ENCODE measurements at places on chromosomes 7 and 10.

- no peak for DNase-seq
Observed at GRCh38 chr7:124764847-124765400, 668 bp downstream of the GPR37 start.

DNA sequence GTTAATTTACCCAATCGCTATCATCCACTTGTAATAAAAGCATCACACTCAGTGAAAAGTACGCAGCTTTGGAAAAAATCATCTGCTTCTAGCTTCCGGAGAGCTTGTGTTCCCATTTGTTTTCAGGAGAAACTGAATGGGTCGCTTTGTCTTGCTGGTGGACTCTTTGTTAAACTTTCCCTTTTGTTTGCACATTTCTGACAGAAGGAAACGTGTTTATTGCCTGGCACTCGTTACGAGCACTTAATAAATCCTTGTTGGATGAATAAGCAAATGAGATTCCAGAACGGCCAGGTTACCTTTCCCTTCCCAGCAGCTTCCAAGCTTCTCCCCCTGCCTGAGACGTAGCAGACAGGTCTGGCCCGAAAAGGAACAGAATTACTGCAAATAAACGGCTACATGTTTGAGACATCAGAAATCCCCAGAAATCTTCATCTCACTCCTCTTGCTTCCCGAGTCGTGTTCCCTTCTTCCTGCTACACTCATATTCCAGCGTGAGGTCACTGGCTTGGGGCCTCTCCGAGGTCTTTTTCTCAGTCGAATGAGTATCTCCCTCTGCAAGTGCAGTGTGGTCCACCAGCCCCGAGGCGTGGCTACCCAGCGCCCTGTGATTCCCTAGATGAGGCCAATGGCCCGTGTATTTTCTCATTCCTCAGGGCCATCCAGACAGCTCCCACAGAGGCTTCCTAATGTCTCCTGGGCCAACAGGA lies 167.2 kb downstream of the FRMD4A start:
- no peak for DNase-seq

DNA sequence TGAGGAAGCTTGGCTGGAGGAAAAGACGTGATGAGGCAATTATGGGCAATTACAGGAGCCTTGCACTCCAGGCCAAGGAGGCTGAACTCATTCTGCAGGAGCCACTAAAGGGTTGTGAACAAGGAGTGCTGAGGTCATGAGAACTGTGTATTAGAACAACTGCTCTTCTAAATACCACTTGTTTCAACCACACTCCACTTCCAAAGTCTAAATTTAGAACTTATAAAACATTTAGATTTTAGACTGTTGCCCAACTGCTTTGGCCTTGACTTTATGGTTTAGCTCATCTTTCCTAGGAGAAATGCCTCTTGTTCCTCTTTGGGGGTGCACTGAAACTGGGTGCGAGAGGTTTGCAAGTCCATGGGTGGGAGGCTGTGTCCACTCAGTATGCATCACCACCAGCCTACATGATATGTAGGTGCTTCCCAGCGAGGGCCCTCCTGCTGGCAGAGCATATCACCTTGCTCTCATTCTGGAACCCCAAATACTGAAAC lies 199.7 kb upstream of the AOAH start:
- no peak for DNase-seq

DNA sequence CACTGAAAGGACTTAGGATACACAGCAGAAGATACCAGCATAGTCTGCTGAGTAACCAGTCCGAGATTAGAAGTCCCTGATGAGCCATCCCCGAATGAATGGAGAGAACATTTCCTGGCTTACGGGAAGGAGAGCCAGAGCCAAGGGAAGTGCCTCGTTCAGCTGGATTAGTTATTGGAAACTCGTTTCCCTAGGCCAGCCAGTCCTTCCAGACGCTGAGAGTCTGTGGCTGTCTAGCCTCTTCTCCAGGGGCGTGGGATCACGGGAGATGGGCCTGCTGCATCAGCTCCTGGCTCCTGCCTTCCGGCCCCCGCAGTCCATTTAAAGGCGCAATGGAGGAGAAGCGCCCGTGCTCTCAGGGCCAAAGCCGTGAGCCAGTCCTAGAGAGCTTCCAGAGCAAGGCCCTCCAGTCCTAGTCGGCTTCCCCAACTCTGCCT lies 712.8 kb downstream of the PARD3 start:
- DNase-seq, result no peak

DNA sequence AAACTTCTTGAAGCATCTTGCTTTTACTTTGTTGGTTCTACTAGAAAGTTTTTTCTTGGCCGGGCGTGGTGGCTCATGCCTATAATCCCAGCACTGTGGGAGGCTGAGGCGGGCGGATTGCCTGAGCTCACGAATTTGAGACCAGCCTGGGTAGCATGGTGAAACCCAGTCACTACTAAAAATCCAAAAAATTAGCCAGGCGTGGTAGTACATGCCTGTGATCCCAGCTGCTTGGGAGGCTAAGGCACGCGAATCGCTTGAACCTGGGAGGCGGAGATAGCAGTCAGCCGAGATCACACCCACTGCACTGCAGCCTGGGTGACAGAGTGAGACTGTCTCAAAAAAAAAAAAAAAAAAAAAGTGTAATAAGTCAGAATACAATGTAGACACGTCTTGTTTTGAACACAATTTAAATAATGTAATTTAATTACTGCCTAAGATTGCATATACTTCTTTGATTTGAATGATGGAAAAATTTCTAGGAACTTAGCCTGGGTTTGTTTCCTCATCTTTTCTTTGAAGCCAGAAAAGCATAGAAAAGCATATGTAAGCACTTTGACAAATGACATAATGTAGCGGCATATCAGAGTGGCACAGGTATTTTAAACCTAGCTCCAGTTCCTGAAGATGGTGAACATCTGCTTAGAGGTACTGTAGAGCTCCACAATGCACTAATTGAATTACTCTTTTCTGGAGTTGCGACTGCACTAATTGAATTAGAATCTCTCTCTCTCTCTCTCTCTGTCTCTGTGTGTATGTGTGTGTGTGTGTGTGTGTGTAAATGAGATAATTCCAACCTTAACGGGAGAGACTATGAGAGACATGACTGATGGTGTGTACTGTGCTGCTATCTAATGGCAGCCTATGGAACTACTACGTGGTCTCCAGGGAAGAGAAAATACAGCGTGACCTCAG lies 87.8 kb downstream of the BTRC start:
- DNase-seq, result no peak

DNA sequence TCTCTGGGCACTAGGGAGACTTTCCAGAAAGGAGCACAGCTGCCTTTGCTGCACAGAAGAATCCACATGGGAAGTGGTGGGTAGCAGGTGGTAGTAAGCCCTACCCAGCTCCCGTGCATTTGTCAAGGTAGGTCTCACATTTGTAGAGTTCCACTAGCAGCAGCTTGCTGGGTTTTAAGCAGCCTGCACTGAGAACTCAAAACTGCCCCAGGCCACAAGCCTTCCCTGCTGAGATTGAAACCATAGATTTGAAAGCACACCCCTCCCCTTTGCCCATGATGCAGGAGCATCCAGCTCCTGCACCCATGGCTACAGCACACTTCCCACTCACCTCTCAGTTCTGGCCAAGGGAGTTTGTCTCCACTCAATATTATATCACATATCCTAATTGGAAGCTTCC lies 604.5 kb upstream of the STEAP1 start:
- no peak for DNase-seq

- no peak for DNase-seq
Observed at GRCh38 chr7:18003286-18003994, 24.2 kb downstream of the PRPS1L1 start.

DNA sequence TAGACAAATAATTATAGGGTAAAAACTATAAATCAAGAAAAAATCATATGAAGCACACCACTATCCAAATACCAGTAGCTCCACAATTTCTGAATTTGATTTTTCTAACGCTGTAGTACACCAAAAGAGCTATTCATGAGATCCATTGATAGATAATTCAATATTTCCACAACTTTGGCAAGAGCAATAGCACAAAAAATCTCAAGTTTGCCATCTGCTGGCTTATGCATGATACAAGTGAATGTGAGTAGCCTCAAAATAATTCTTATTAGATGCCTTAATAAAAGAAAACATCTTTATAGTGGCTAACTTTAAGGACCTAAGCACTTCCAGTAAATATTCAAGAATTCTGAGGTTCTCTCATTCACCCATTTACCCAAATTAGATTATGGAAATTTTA lies 2.2 kb upstream of the TMEM196 start:
- DNase-seq, result no peak

- DNase-seq, result no peak
Observed at GRCh38 chr10:49385939-49386922, 9.7 kb downstream of the DRGX start.

DNA sequence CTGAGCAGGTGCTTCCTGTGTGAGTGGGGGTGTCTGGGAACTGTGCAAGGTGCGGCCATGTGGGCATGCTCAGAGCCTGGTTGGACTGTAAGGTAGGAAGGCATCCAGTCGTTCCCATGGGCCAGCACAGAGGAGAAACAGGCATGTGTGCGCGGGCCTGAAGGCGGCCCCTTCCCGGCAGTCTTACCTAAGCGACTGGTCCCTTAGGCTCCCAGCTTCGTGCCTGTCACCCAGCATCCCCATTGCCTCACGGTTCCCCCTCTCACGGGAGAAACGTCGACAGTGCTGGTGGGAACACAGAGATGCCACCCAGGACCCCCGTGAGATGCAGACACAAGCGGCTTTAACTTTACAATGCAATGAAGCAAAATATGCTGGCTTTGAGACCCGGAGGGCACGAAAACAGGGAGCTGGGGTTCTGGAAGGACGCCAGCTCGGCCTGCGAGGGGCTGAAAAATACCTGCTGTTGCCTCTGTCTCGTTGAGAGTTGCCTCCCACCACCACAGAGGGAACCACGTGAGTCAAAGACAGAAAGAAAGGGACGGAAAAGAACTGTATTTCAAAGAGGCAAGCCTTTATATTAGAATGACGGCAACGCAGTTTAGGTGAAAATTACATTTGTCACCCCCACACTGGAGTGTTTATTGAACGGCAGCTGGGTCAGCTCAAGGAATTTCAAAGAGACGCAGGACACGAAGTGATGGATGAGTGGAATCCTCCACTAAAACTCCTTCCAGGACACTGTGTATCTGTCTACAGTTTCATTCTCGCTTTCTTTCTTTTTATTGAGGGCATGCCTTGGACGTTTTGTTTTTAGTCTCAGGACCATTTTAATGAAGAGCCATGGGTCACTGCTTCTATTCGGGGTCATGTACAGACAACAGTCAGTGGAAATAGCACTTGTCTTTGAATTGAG lies 128.4 kb downstream of the DNAJB6 start:
- DNase-seq, result no peak

- DNase-seq, result no peak
Observed at GRCh38 chr10:16231734-16232435, 204.9 kb upstream of the PTER start.

DNA sequence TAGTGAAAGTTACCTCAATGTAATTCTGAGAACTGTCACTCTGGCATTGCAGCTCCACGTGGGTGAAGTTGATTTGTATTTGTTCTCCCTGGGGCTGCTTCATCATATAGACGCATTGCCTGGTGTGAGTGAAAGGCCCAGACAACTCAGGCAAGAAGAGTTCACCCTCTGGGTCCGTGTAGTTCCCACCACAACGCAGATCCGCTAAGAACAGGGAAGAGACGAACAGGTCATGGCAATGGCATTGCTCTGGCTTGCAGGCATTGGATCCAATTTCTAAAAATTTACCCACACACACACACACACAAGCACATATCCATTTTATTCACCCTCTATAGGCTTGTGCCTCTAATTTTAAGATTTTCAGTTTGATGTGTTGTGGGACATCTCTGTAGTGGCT lies 45.4 kb downstream of the CUBN start:
- no peak for DNase-seq

DNA sequence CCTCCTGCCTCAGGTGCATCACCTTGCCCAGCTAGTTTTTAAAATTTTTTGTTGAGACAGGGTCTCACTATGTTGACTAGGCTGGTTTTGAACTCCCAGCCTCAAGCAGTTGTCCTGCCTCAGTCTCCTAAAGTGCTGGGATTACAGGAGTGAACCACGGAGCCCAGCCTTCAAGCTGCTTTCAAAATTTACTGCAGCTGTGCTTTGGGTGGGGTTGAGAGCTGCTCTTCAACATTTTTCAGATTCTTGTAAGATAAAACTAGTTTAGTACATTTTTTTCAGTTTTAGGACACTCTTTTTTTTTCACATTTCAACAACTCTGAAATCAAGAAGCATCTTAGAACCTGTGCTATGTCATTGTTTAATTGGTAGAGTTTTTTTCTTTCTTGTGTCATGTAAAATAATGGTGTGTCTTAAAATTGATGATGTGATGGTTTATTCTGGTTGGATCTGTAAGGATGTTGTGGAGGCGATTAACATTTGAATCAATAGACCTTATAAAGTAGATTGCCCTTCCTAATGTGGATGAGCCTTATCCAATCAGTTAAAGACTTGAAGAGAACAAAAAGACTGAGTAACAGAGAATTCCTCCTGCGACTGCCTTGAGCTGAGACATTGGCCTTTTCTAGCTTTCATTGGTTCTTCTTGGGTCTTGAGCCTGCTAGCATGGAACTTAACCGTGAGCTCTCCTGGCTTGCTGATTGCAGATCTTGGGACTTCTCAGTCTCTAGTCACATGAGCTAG lies 13.5 kb downstream of the PLEKHA8 start:
- no peak for DNase-seq

DNA sequence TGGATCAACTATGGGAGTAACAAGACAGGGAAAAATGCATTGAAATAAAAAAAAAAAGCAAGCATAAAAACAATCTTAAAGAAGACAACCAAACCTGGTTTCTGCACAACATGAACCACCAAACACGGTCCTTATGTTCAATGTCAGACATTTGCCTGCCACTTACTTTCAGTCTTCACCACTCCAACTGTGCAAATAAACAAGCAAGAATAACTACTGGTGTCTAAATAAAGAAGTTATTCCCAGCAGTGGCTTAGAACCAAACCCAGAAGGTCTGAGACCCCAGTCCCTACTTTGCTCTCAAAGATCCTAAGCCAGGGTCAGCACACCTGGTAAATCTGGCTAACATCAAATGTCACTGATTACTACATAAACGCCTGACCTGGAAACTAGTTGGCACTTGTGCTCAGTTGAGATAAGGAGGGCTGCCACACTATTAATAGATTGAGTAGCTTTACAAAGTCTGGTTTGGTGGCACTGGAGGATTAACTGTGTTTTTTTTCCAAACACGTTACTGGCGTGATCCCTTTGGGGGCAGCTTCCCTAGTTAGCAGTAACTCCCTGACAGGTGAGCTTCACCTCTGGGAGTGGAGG lies 62.7 kb upstream of the ABLIM1 start:
- no peak for DNase-seq

DNA sequence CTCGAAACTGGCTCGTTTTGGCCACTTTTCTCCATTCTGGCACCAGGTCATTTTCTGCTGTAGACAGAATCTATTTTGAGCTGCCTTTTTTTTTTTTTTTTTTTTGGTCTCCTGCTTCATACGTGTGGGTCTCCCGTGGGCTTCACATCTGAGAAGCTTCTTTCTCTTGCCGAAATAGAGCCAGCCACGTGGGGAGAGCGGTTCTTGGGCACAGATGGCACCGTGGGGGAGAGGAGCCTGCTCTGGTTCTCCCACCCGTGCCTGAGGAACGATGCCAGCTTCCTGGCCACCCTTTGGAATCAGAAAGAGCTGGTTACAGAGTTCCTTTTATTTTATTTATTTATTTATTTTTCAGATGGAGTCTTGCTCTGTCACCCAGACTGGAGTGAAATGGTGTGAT lies 48.7 kb upstream of the OCM2 start:
- no peak for DNase-seq

GRCh38 chr10:131766096-131766495 lies 134.7 kb upstream of the PPP2R2D start:
- no peak for DNase-seq

Measured in T-cell (primary cell).